Glomerular endothelial cell (primary cell): ENCODE measurements at places on chromosomes 12 and 14.

DNA sequence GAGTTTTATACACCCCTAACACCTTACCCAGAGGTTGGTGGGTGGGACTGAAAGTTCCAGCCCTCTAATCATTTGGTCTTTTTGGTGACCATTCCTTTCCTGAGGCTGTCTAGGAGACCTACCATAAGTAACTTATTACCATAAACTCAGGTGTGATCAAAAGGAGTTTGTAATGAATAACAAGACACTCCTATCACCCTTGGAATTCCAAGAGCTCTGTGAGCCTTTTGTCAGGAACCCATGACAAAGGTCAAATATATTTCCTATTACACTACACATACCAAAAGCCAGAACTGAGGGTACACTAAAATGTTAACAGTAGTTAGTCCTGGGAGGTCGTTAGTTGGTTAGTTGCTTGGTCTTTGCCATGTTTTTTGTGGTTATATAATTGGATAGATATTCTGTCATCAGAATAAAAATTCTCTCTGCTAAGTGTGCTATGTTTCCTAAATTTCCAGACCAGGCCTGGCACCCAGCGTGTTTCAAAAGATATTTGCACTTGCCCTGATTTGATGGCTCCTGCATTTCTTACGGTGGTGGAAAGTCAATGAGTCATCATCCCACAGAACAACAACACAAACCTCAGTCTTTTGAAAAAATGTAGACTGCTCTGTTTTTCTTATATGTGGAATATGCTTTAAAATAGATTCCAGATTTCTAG is 27.0 kb upstream of the AKAP5 start:
- no peak for DNase-seq

GRCh38 chr14:89564286-89564957 is 147.4 kb upstream of the FOXN3 start:
- no peak for DNase-seq

DNA sequence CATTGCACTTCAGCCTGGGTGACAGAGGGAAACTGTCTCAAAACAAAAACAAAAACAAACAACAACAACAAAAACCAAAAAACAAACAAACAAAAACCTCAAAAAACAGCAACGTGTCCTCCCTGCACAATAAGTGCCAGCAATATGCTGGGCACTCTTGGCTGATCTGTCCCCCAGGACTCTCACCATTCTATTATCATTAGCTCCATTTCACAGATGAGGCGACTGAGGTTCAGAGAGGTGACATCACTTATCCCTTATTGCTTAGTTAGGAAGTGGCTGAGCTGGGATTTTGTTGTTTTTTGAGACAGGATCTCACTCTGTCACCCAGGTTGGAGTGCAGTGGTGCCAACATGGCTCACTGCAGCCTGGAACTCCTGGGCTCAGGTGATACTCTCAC is 33.0 kb upstream of the CCDC63 start:
- DNase-seq: no peak

- no peak for DNase-seq
Measured at GRCh38 chr12:127479256-127479655, 787.7 kb upstream of the TMEM132C start.

DNA sequence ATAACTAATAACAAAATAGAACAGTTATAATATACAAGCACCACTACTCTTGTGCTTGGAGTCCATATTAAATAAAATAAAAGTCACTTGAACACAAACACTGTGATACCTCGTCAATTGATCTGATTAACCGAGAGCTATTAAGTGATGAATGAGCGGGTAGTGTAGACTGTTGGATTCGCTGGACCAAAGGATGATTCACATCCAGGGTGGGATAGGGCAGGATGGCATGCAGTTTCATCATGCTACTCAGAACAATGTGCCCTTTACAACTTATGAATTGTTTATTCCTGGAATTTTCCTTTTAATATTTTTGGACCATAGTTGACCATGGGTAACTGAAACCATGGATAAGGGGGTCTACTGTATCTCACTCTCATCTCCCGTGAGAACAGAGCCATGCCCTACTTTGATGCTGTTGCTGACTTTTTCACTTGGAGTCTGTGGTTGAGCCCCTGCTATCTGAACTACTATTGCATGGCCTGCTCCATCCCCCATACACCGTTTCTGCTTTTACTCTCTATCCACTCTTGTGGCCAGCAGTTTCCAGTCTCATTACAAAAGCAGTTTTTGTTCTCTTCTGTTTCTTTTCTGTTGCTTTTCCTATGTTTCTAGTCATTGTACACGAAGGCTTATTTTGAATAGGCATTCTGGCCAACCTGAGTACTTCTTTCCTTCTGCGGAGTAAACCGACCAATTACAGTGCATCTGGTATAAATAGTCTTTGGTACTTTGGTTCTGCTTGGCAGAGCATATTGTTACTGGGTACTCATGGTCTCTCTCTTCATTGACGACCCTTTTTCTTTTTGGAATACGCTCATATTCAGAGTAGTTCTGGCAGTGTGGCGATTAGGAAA is 12.2 kb downstream of the TMTC2 start:
- no peak for DNase-seq

GRCh38 chr12:103680591-103681141 is 93.6 kb downstream of the STAB2 start:
- DNase-seq: no peak

DNA sequence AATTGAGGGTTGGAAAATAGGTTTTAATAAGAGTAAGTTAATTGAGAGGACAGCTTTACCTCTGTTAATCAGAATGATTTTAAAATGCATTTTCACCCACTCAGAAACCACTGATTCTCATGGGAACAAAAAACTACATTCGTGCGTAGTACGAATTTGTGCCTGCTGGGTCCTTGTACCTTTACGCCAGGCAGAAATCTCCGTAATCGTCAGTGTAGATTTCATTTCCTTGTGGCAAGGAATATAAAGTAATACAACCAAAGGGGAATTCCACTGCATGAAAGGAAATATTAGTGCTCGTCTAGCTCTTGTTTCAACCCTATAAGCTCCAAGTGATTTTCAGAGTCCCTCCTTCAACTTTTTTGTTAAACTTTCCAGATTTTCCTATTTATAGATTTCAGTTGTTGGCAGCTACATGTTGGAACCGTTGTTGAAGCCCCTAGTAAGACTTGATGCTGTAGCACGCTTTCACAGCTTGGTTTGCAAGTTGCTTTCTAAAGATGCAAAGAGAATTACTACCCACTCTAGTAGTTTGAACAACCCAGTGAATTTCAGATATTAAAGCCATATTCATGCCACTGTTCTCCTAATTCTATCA is 90.6 kb downstream of the ETV6 start:
- no peak for DNase-seq

DNA sequence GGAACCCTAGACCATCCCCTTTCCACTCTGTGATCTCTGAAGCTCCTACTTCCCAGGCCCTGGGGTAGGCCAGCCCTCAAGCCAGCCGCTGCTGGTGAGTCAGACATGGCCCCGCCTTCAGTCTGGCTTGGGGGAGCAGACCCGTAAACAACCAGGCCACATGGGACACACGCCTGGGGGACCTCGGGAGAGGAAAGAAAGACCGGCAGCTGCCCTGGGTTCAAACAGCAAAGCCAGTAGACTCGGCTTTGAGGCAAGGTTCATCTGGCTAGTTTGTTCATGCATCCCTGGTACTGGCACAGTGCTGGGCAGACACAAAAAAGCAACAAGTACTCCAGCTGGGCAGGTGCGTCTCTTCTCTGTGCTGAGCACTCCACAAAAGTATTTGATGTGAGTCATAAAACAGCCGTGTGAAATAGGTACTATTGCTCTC is 101.9 kb downstream of the SETD3 start:
- no peak for DNase-seq

DNA sequence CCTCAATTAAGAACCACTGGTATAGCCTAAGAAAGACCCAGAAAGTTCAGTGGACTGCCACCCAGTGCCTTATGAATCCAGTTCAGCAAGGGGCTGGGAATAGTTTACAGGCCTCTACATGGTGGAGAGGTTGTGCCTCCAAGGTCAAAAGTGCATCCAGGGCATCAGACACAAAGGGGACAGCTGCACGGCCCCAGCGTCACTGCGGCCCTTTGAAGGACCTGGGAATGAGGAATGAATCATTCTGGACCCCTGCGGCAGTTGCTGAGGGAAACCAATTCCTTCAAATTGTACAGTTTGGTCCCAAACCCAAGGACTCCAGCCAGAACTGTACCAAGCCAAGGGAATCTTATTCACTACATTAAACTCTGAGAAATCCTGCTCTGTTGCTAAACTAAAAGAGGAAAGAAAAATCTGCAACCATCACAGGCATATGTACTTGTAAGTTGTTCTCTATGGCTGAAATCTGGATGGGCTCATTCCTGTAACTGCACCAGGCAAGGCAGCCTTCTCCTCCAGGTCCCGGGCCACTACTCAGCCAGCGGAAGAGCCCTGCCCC is 10.9 kb upstream of the NGB start:
- DNase-seq: no peak

DNA sequence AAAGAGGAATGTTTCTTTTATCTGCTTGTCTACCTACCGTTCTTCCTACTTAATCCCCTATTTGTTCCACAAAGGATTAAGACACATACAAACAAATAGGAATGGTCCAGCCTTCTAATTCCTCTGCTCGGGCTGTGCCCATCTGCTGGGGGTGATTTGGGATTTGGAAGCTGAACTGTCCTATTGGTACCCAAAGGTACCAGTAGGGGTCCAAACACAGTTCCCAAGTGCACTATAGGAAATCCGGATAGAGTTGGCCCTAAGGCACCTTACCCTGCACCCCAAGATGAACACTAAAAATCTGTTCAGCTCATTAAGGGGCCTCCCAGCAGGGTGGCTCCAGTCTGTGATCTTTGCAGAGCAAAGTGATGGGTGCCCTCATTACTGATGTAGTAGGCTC is 566.9 kb downstream of the NRXN3 start:
- no peak for DNase-seq

- no peak for DNase-seq
Measured at GRCh38 chr14:75977582-75977943, 4.2 kb downstream of the TGFB3 start.
